Muscle of arm (tissue), 14 donors: ENCODE measurements at places on chromosomes 3 and 15. TPM values are rescaled to one million over a fixed set of nuclear protein-coding genes. Genes with fewer than 3 reads are reported as not detected.
A peak's percentile ranks its signal among the peaks of the same experiment; 100 is the strongest.

Gene CCR5
- not detected for polyA plus RNA-seq

Gene KIF7
- 6.1 TPM for polyA plus RNA-seq

Gene TMEM212
- polyA plus RNA-seq, result 0.16 TPM

Gene ZNF80
- polyA plus RNA-seq, result not detected

Gene ISG20
- polyA plus RNA-seq, result 1.7 TPM

Gene WDR76
- 7.1 TPM for polyA plus RNA-seq

Gene MUC13
- 77.6 TPM for polyA plus RNA-seq

Gene TM4SF4
- not detected for polyA plus RNA-seq

Gene THPO
- polyA plus RNA-seq, result 1.7 TPM

- no peak for DNase-seq
Measured at GRCh38 chr3:4708230-4708629, 215.1 kb downstream of the ITPR1 start.

DNA sequence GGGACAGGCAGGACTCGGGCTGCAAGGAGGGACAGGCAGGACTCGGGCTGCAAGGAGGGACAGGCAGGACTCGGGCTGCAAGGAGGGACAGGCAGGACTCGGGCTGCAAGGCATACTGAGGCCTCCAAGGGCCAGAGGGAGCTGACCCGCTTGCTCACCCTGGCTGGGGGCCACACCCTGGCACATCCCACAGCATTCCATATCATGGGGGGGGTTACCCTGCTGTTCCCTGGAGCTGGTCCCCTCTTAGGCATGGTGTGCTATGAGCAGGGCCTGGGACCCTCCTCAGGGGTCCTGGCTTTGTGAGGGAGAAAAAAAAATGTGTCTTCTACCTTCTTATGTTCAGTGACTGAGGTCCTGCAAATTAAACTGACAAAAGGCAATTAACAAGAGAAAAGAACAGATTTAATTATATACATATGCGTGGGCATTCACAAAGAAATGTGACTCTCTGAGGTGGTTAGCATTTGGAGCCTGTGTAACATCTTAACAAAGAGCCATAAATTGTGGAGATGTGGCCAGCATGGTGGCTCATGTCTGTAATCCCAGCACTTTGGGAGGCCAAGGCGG lies 97.6 kb upstream of the ALDH1A3 start:
- DNase-seq, result no peak

GRCh38 chr3:159191447-159191846 lies 389.6 kb downstream of the MFSD1 start:
- no peak for DNase-seq

- DNase-seq, result no peak
Measured at GRCh38 chr3:49164983-49165720, 979 bp downstream of the CCDC71 start.

- no peak for DNase-seq
Measured at GRCh38 chr3:115233021-115233420, 85.9 kb upstream of the ZBTB20 start.

GRCh38 chr3:56683122-56683817 lies at the start of gene TASOR:
TASOR (minus strand) TSS chr3:56683265; CDS start chr3:56683006, 259 bp downstream.
- DNase-seq, result peak; percentile 78

DNA sequence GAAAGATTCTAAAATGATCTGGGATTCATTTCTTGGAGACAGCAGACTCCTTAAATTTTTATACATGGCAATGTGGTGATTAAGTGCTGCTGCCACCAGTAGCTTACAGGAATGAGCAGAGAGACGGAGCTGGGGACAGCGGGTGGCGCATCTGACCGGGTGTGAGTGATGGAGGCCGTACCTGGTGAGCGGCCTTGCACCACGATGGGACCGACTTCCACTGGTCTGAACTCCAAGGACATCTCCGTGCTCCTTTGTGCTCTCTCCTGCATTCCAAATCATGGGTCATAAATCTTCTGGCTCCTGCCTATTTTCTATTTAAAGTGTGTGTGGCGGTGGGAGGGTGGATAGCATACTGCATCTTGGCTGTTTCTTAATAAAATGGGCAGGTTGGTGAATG lies 262.6 kb downstream of the ABHD5 start:
- no peak for DNase-seq

DNA sequence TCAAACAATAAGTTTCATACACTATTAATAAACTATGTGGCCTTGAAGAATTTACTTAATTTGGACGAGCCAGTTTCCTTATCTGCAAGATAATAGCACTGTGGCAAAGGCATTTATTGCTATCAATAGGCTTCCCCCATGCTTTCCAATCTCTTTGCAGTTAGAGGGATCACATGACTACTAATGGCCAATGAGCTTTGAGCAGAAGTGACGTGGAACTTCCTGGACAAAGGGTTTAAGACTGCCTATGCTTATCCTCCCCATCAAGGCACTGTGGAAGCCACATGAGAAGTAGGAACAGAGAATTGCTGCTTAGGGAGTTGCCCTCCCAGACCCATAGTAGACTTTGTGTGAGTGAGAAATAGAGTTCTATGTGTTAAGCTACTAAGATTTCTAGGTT lies 16.7 kb upstream of the ZMAT3 start:
- no peak for DNase-seq

GRCh38 chr3:155648013-155648591 lies 96.8 kb downstream of the PLCH1 start:
- no peak for DNase-seq

GRCh38 chr3:24545887-24546286 lies 51.2 kb upstream of the THRB start:
- DNase-seq, result no peak

- DNase-seq, result no peak
Measured at GRCh38 chr3:15079091-15079490, 14.0 kb upstream of the MRPS25 start.

DNA sequence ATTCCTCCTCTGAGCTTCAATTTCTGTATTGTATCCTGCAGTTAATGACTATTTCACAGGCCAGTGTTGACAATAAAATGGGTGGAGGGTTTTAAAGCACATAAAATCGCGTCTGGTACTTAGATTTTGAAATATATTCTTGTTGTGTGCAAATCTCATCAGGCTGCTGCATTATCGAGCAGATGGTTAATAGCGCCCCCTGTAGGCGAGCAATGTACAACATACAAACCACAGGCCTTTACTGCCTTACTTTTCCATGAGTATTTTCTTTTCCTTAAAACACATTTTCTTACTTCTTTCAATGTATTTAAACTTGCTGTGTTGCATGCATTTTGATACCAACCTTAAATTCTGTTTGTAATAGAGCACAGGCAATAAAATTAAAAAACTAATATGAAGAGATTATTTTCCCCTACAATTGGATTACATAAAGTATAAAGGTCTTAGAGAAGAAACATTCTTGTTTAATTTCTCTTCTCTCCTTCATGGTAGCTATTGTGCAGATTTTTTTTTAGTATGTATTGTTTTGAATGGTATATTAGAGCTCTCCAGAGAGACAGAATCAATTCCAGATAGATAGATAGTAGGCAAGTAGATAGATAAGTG lies 608.4 kb downstream of the CADM2 start:
- DNase-seq, result peak; percentile 44

DNA sequence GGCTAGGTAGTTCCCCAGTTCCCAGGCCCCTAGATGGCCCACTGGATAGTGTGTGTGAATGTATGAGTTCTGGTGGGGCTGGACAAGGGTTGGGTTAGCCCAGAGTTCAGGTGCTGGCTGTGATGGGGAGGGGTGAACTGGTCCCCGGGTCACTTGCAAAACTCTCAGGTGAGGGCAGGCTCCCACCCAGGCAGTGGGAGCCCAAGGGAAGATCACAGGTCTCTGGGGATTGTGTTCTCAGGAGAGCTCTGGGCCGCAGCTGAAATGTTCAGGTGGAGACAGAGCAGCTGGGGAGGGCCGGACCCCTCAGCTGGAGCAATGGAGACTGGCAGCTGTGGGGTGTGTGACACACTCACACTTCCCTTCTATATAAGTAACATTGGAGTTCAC lies 12.8 kb upstream of the FAM98B start:
- DNase-seq, result no peak

DNA sequence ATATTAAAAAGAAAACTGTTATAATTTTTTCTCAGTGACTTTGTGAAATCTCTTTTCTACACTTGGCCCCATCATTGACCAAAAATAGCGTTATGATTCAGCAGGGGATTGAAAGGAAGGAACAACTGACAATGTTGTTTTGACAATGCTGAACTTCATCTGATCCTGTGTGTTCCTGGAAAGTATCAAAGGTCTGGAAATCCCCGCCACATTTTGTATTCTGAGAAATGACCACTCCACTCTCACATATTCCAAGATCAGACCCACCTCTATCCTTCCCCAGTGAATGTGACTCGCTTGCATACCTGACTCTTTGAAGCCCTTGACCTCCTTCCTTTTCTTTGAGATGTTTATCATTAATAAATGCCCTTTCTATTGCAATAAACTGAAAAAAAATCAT lies 9.7 kb upstream of the RIOX2 start:
- DNase-seq, result peak; percentile 81

GRCh38 chr15:39171944-39172368 lies 408.9 kb upstream of the THBS1 start:
- peak; percentile 74 for DNase-seq

DNA sequence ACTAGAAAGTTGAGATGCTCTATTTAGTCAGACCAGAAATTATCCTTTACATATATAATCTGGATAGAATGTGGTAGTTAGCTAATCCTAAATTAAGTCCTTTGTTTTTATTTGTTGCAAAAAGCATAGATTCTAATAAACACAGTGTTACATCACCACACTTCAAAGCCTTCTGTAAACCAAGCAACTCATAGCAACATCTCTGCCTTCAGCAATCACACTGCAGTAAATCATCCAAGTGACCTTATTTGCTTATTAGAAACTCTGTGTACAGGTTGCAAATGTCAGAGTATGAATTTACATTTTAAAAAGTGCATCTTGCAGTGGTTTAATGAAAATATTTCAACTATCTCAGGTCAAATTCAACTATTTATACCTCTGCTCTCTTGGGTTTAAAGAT lies 242.5 kb downstream of the GBE1 start:
- no peak for DNase-seq
